NCI-H1105 (cell line): ENCODE measurements at places on chromosomes 1 and 21.

GRCh38 chr1:31764312-31765040 is at the start of gene ADGRB2:
Gene ADGRB2 (minus strand): TSS chr1:31764340. CDS start chr1:31757221, 7,119 bp downstream.
- DNase-seq: peak; percentile 28

GRCh38 chr1:27872059-27872801 is at the start of gene THEMIS2:
Gene THEMIS2 (plus strand): TSS chr1:27872544. CDS start chr1:27872572, 28 bp downstream.
- DNase-seq: no peak

DNA sequence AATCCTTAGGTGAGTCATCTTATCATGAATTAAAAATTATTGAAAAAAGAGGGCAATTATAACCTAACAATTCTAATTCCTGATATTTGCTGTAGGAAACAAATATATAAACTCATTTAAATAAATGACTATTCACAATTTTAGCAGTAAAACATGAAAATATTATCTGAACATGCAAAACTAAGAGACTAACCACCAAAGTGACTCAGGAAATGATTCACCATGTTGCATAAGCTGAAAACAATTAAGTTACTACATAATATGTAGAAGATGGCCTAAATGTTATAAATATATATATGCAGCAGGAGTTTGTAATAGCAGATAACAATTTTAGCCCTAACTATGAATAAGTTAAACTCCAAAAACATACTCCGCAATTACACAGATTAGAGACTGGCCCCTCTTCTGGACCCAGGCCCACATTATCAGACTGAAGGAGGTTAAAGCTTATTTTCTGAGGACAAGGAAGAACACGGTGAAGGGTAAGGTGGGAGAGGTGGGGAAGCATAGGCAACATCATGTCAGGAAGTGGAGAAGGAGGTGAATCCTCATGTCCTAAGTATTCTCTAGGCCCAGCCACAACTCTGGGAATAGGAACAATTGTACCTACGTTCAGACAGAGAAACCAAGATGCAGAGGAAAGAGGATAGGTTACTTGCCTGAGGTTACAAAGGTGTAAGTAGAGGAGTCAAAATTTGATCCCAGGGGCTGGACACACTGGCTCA is 15.6 kb upstream of the AIM2 start:
- no peak for DNase-seq

GRCh38 chr21:31449921-31450535 is 106.0 kb upstream of the TIAM1 start:
- no peak for DNase-seq

DNA sequence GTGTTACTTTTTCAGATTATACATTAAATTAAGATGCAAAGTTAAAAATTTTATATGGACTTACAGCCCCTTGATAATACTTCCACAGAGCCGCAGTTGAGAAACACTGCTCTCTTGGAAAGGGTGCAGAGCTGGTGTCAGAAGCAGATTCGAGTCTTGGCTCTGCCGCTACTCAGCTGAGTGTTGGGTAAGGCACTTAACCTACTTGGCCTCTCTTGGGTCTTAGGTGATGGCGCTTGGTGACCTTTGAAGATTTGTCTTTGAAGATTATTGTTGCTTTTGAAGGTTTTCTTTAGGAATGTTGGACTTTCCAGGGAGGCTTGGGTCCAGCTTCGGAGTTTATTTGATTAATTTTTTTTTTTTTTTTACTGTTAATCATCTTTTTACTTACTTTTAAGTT is 48.5 kb downstream of the CAMTA1 start:
- no peak for DNase-seq

DNA sequence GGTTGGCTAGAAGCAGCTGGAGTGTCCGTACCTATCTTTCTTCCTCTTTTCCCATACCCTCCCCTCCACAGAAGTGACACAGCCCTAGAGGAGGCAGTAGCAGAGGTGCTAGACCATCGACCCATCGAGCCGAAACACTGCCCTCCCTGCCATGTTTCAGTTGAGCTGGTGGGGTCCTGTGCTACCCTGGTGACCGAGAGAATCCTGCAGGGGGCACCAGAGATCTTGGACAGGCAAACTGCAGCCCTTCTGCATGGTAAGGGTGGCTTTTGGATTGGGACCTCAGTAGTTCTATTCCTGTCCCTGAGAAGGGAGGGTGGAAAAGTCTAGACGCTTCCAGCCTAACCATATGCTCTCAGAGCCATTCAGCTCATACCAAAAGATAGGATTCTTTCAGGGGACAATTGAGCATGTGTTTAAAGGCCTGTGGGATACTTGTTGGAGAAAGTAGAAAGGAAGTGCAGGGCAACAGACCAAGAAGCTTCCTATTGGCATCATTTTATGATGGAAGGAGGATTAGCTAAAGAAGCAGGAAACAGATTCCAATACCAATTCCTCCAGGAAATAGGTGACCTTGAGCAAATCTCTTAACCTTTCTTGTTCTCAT is 11.7 kb upstream of the BNIPL start:
- peak; percentile 60 for DNase-seq

- peak; percentile 63 for DNase-seq
These were observed 156.0 kb downstream of the SLC45A1 start for GRCh38 chr1:8473891-8474300.

- DNase-seq: no peak
These were observed 38.8 kb upstream of the HIVEP3 start for GRCh38 chr1:41957568-41957967.

DNA sequence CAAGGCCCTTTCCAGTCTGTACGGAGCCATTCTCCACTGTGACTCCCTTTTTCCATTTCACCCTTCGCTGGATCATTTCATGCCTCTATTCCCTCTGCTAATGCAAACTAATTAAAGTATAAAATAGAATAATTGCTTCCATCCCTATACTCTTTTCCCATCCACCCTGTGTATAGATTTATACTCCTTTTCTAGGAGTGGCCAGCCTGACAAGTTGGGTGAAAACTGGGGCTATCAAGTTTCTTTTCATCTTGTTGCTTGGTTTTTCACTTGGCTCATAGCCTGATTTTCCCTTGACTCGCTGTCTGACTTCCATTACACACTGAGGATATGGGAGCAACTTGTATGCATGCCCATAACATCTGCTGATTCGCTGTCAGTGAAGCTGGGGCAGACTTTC is 107.0 kb downstream of the PLXNA2 start:
- DNase-seq: peak; percentile 84

DNA sequence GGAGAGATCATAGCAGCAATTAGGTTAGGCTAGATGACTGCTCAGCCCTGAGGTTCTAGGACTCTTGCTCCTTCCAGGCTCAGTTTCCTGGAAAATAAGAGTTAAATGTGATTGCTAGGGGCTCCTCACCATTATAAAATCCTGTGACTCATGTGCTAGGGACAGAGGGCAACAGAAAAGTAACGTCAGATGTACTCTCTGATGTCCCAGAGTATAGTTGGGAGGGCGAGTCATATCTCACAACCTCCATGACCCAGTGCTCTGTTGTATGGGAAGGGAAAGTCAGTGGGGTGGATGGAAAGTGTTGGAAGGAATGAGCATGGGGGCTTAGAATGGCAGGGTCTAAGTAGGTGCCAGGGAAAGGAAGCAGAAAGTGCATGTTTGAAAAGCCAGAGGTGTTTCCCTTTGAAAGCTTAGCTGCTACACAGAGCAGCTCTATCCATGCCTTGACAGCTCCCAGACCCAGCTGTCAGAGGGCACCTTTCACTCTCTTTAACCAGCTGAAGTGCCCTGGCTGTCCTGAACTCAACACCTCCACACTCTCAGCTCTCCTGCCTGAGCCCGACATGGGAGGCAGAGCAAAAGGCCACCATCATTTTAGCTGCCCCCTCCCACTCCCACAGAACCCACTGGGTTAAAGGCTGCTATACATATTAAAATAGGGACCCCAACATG is 11.6 kb downstream of the GJA5 start:
- no peak for DNase-seq

DNA sequence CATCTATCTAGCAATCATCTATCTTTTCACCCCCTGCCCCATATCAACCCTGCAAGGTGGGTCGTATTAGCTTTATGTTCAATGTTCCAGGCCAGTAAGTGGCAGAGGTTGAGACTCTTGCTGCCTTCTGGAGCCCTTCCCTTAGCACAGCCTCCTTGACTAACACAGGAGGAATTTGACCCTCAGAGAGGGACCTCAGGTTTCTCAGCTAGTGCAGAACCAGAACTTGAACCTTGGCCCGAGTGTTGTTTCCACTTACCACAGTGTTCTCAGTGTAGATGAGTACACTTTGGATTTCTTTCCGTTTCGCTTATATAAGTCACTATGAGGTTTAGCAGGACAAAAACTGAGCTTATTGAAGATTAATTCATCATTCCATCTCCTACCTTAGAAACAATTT is 11.1 kb upstream of the ATF3 start:
- no peak for DNase-seq

DNA sequence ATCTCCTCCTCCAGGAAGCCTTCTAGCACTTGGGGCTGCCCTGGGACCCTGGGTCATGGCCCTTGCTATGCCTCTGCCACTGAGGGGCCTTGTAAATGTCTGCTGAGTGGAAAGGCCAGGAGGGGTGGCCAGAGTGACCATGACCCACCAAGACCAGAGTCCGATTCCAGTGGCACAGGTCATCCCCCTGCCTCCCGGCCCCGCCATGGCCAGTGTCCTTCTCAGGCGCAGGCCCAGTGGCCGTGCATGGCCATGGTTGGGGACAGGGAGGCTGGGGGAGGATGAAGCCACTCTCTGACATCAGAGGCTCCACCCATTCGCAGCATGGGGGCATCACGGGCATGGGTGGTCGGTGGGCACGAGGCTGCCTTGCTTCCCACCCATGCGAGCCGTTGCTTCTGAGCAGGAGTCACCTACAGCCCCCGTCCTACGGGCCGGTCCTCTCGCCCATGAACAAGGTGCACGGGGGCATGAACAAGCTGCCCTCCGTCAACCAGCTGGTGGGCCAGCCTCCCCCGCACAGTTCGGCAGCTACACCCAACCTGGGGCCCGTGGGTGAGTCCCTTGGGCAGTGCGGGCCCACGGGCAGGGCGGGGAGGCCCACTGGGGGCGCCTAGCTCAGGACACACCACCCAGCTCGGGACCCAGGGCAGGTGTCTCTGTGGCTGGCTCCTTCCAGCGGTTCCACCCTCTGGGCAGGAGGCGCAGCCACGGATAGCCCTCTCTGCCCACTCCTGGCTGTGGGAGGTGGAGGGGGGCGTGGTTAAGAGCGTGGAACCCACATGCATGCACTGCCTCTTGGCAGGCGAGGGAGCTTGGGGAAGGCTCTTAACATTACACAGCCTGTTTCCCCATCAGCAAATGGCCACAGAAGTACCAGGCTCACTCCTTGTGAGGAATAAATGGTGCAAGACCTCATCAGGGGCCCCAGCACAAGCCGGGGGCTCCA is 22.4 kb upstream of the CCDC27 start:
- DNase-seq: no peak

DNA sequence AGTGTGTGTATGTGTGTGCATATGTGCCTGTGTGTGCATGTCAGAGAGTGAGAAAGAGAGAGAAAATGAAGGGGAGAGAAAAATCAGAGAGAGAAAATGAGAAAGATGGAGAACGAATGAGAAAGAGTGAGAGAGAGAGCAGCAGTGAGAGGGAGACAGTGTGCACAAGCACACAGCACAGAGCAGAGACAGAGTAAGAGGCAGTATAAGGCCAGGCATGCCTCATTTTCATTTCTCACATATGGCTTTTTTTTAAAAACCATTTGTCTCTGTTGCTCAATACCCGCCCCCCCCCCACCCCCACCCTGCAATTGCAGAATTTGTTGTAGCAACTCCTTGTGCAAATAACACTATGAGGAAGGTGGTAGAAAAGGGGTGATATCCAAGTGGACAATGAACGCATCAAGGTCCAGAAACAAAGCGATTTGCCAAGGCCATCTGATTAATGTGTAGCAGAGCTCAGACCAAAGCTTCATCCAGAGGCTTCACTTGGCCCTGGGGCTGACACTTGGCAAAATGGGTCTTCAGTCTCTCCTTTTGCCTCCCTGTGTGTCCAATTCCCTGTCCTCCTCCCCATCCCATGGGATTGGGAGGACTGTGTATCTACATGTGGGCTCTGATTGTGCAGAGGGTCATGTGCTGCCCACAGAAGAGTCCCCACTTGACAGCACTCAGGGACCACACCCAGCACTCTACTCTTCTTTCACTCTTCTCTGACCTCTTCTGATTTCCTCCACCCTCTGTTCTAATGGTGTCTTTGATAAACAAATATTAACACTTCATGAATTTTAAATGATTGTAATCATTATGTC is 38.9 kb upstream of the HSD3B1 start:
- no peak for DNase-seq

DNA sequence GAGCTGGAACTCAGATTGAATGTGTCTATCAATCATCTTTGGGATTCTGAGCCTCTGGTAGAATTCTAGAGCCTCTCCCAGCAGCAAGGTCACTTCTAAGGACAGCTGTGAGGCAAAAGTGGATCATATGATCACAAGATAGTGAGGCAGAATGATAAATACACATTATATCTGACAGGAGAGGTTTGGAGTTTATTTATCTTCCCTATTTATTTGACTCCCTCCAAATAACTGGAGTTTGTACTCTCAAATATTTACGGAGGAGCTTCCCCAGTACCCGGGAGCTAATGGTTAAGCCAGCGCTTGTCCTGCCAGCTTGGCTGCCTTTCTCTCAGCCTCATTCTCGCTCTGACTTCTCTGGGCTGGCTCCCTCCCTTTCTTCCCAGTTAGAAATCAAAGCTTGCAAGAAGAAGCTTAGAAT is 2.3 kb downstream of the HMGCS2 start:
- DNase-seq: no peak

- DNase-seq: no peak
These were observed 1.0 kb downstream of the LEPR start for GRCh38 chr1:65421351-65422025.

DNA sequence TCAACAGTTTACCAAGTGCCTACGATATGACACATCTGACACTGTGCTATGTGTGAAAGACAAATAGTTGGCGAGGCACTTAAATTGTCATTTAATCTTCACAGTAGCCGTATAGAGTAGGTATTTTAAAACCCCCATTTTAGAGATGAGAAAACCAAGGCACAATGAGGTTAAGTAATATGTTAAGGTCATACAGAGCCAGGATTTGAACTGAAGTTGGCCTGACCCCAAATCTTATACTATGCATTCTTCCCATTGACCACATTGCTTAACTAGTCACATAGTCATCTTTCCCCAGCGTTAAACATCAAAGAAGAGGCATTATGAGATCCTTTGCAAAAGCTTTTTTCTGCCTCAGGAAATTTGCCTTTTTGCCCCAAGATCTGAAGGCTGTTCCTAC is 3.9 kb downstream of the INKA2 start:
- DNase-seq: no peak

DNA sequence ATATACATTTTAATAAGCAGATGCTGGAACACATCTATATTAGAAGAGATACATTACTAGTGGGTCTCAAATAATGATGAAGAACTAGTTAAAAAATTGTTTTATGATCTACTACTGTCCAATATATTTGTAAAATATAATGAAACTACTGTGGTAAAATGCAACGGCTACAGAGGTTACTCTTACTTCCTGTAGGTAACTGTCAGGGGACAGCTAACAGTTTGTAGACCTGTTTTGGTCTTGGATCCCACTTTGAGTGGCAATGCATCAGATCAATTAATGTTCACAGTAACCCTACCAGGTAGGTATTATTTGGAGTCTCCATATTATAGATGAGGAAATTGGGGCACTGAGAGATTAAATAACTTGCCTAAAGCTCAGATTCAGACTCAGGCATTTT is 26.7 kb upstream of the MYSM1 start:
- no peak for DNase-seq
